ENCODE measurements at places on chromosomes 2 and 18. TPM values are rescaled to one million over a fixed set of nuclear protein-coding genes. Genes with fewer than 3 reads are reported as not detected.

The ASB18 gene
- not detected for polyA plus RNA-seq

GRCh38 chr2:43170405-43171105 lies 55.9 kb downstream of the ZFP36L2 start:
- no peak for DNase-seq

GRCh38 chr18:37176621-37176934 lies 347.7 kb downstream of the KIAA1328 start:
- no peak for DNase-seq

GRCh38 chr2:189552334-189552990 lies 28.1 kb downstream of the SLC40A1 start:
- no peak for DNase-seq

The GPATCH11 gene
- polyA plus RNA-seq, result 9.9 TPM

The NEB gene
- polyA plus RNA-seq, result 1,611 TPM

The TMEM247 gene
- not detected for polyA plus RNA-seq

The DSC2 gene
- 14.6 TPM for polyA plus RNA-seq

GRCh38 chr2:241611062-241611461 lies 25.9 kb downstream of the THAP4 start:
- DNase-seq, result no peak

- DNase-seq, result no peak
Measured at GRCh38 chr18:22285361-22286140, 116.2 kb downstream of the GATA6 start.

DNA sequence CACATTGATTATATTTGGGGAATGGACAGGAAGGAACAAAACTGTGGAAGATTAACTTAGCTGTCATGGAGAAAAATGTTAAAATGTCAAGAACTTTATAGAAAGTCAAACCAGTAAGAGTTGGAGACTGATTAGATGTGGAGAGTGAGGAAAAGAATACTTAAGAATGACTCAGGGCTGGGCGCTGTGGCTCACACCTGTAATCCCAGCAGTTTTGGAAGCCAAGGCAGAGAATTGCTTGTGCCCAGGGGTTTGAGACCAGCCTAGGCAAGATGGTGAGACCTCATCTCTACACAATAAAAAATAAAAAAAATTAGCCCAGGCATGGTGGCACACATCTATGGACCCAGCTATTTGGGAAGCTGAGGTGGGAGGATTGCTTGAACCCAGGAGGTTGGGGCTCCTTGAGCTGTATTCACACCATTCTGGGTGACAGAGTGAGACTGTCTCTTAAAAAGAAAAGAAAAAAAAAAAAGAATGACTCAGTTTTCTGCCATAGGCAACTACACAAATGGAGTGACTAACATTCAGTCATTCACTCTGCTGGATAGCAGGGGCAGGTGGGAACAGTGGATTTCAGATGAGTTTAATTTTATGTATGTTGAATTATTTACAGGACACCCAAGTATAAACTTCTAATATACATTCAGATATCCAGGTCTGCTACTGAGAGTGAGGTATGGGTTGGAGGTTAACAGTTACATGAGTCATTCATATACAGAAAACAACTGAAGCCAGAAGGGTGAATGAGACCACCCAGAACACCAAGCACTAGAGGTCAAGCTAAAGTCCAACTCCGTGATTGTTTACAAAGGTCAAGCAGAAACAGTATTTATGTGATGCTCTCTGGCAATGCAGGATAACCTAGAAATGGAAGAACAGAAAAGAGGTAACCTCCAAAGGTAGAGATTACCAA lies 33.9 kb downstream of the ORC2 start:
- no peak for DNase-seq
